Naive thymus-derived CD8-positive, alpha-beta T cell (primary cell): ENCODE measurements at places on chromosomes 5 and 9.

DNA sequence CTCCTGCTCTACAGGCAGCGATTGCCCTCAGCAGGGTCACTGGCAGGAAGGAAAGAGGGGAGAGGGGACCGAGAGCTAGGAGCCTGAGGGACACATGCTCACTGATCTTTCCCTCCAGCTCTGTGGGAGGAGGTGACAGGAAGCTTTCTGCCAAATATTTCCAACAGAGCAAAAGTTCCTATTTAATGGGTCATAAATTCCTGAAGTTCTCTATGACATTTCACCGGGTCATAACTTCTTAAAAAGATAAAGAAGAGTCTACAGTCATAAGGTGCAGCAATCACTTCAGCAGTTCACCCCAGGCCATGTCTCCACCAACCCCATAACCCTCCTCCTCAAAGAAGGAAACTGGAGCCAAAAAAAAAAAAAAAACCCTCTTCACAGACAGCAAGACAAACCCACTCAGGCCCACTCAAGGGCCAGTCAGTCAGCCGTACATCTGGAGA is 481.1 kb downstream of the NR2F1-AS1 start:
- DNase-seq: no peak

- no peak for DNase-seq
These were observed 904 bp downstream of the RPL12 start for GRCh38 chr9:127450243-127450760.

DNA sequence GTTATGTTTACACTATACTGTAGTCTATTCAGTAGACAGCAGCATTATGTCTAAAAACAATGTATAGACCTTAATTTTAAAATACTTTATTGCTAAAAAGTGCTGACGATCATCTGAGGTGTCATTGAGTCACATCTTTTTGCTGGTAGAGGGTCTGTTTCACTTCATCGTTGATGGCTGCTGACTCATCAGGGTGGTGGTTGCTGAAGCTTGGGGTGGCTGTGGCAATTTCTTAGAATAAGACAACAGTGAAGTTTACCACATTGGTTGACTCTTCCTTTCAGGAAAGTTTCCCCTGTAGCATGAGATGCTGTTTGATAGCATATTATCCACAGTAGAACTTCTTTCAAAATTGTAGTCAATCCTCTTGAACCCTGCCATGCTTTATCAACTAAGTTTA is 150.3 kb downstream of the FBXL7 start:
- DNase-seq: no peak

- DNase-seq: no peak
These were observed 13.8 kb upstream of the CCL28 start for GRCh38 chr5:43425983-43426382.

DNA sequence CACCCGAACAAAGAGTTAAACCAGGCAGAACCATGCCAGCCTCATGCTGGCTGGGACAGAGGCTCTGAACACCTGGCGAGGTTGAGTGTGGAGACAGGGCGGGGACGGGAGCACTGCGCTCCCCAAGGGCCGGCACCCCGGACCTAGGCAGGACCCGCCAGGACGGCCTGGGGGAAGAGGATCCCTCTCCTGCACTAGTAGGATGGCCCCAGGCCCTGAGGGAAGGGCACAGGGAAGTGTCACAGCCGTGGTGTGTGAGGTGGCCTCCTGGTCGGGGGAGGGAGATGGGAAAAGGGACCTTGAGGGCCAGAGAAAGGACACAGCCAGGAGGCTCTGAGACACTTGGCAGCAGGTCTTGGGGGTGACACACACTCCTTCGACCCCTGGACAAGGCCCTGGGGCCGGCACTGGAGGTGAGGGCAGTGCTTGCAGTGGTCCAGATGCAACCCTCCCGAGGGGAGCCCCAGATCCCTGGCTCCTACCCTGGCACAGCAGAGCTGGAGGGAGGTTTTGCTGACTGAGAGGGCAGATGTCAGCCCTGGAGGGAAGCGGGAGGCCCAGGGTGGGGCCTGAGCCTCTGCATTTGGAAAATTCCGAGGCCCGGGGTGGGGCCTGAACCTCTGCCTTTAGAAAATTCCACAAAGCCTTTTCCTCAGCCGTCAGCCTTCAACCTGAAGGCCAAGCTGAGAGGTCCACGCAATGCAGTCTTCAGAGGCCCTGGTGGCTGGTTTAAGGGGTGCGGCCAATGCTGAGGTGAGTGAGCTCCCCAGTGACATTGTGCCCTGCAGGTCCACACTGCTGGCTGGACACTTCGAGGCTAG is 24.8 kb upstream of the TERT start:
- no peak for DNase-seq

GRCh38 chr9:92119586-92119985 is 4.4 kb upstream of the SPTLC1 start:
- no peak for DNase-seq

GRCh38 chr9:83056911-83057310 is 6.0 kb downstream of the RASEF start:
- no peak for DNase-seq

- DNase-seq: no peak
These were observed 195.8 kb upstream of the CDH6 start for GRCh38 chr5:30997681-30998080.

- DNase-seq: no peak
These were observed 543 bp downstream of the ST8SIA4 start for GRCh38 chr5:100902440-100903038.

- DNase-seq: no peak
These were observed 167.4 kb downstream of the ELAVL2 start for GRCh38 chr9:23658376-23659258.

- DNase-seq: no peak
These were observed 2.3 kb upstream of the SLC23A1 start for GRCh38 chr5:139385061-139386049.

DNA sequence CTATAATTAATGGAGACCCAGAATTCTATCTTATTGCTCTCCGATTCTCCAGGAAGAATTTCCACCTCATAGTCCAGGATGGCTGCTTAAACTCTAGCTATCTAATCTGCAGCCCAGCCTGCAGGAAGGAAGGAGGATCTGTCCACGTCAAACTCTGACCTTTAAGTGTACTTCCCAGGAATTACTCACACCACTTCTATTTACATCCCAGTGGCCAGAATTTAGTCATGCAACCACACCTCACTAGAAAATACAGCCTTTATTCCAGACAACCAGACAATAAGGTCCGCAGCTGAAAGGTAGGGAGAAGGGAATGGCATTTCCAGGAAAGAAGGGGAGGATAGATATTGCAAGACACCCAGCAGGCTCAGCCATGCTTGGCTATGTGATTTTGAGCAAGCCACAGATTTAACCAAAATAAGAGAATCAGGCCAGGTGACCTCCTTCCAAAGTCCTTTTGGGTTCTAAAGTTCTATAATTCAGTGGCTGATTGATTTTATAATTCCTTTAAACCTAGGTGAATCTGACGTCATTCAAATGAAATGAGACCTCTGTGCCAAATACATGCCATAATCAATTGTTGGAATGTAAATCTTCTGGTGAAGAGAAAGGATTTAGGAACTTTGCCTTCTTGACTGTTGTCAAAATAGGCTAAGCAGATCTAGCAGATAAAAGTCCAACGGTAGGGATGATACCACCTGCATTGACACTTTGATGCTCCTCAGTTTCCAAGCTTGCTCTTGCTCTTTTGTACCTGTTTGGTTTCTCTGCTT is 3.7 kb upstream of the DENND1A start:
- no peak for DNase-seq

GRCh38 chr5:56494300-56494731 is 261.2 kb upstream of the ANKRD55 start:
- DNase-seq: no peak

DNA sequence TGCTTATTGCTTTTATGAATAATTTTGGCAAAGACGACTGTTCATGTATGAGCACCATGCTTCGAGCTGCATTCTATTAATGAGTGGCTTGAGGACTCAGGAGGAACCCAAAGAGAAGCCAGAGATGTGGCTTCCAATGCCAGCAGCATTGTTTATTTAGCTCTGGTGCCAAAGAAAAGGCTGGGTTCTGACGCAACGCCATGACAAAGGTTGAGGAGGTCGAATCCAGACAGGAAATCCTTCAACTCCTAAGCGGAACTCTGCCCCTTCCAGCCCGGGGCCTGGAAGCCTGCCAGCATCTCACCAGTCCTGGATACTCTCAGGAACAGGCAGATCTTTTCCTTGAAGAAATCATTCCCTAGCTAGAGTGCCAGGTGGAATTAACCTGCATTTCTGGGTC is 104.4 kb downstream of the ARHGAP26 start:
- DNase-seq: no peak

- no peak for DNase-seq
These were observed 1.6 kb upstream of the BRINP1 start for GRCh38 chr9:119370816-119371215.

DNA sequence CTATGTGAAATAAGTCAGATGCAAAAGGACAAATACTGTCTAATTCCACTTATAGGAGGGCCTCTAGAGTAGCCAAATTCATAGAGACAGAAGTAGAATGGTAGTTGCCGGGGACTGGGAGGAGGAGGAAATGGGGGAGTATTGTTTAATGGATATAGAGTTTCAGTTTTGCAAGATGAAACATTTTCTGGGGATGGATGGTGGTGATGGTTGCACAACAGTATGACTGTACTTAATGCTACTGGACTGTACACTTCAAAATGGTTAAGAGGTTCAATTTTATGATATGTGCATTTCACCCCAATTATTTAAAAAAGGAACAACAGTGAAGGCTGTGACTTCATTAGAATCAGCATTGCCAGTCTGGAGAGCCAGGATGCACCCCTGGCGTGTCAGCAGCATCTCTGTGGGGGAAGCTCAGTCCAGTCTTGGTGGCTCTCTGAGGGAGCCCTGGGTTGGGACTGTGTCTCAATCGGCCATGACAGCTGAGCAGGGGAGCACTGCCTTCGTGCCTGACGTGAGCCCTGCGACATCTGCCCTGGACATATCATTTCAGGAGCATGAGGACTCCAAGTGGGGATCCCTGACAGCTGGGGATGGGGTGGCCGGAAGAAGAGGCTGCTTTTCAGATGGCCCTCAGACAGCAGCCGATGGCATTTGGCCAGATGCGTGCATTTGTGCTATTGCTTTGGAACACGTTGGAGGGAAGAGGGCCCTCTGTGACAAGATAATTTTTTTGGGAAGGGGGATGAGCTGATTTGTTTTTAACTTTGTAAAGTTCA is 130.8 kb upstream of the STC2 start:
- DNase-seq: no peak

DNA sequence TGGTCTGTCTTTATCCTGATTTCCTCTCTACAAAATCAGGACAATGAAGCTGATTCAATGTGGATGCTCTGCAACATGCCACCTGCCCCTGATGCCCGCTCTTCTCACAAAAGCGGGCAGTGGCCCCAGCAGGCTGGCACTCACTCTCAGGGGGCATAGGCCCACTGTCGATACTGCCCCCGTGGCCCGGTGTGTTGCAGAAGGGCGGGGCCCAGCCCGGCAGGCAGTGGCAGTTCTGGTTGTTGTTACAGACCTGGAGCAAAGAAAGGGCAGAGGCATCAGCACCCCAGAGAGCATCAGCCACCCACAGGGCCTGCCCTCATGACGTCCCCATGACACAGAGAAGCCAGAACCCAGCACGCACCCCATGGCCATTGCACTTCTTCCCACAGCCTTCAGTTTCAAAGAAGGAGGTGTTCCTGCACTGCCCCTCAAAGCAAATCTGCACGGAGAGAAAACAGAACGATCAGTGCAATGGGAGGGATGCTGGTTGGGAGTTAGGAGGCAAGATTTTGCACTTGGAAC is 31.5 kb downstream of the NIPAL4 start:
- no peak for DNase-seq

- DNase-seq: no peak
These were observed 18.3 kb downstream of the TNIP1 start for GRCh38 chr5:151062405-151063141.

DNA sequence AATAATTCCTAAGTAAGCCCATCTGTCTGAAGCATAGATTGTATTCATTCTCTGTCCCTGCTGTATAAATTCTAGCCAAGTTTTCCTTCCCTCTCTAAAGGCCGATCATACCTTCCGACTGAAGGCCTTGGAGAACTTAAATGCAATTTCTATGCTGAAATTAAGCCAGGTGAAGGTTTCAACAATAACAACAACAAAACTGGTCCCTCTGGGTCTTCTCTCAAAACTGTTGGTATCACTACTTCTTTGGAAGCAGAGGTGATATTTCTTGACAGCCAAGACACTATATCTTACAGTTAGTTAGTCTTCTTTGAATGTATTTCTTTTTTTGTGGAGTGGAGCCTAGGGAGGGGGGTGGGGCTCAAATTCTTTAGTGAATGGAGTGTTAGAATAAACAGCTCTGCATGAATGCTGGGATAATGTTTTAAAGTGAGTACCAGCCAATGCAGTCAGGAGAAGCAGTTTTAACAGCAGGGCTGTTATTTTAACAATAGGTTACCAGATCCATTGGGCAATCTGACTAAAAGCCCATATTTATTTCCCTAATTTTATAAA is 508.9 kb downstream of the EBF1 start:
- no peak for DNase-seq

GRCh38 chr9:121984726-121985402 is 108.2 kb downstream of the TTLL11 start:
- DNase-seq: no peak

GRCh38 chr5:33816791-33817190 is 75.0 kb downstream of the ADAMTS12 start:
- DNase-seq: no peak

GRCh38 chr5:7565559-7565958 is 169.6 kb downstream of the ADCY2 start:
- DNase-seq: no peak

DNA sequence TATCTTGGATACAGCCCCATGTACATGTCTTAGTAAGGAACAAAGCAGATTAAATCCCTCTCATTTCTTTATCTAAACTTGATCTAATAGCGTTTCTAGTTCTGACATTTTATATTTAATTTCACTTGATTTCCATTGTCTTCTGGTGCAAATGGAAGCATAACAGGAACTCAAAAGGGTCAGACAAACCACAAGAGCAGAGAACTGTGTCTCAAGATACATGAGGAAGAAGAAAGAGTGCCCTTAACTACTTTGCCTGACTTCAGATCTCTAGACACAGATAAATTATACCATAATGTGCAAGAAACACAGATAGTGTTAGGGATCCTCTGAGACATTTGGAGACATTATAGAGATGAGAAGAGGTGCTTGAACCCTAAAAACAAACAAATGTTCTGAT is 20.7 kb upstream of the STX17 start:
- no peak for DNase-seq

GRCh38 chr5:123881759-123882244 is 369.8 kb downstream of the CSNK1G3 start:
- DNase-seq: no peak

DNA sequence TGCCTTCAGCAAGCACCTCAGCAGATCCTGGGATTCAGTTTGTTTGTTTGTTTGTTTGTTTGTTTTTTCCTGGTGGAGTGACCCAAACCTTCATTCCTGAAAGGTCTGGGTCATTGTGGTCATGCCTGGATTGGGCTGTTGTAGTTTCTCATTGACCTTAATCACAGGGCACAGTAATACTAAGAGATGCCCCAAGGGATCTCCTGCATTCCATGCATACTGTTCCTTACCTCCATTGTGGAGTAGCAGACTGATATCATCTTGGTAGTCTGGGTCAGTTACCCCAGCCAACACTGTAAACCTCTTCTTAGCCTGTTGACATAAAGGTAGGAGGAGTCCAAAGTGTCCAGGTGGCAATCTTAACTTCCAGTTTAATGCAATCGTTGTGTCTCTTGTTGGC is 1466.7 kb upstream of the CDH9 start:
- DNase-seq: no peak
